Activated T-helper 9 cell treated with anti-CD3 and anti-CD28 coated beads, Interleukin-2, amount 50 U/mL, for 16 hours (primary cell): ENCODE measurements at places on chromosomes 3 and 15.

DNA sequence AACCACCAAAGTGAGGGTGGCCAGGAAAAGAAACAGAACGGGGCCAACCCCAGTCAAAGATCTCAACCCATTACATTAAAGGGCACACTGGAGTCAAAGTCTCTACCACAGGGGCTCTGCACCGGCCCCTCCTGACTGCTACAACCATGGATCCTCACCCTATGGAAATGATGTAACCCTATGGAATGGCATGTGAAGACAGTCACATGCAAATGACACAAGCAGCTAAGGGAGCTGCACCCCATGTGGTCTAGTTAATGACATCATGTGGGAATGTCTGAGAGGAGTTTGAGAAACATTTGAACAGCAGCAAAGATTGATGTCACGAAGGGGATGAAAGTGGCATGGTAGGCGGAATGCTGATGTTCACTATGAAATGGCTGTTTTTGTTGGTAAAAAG lies 298.2 kb upstream of the SLCO3A1 start:
- DNase-seq: no peak

GRCh38 chr3:36649125-36649524 lies 115.2 kb downstream of the DCLK3 start:
- no peak for DNase-seq

DNA sequence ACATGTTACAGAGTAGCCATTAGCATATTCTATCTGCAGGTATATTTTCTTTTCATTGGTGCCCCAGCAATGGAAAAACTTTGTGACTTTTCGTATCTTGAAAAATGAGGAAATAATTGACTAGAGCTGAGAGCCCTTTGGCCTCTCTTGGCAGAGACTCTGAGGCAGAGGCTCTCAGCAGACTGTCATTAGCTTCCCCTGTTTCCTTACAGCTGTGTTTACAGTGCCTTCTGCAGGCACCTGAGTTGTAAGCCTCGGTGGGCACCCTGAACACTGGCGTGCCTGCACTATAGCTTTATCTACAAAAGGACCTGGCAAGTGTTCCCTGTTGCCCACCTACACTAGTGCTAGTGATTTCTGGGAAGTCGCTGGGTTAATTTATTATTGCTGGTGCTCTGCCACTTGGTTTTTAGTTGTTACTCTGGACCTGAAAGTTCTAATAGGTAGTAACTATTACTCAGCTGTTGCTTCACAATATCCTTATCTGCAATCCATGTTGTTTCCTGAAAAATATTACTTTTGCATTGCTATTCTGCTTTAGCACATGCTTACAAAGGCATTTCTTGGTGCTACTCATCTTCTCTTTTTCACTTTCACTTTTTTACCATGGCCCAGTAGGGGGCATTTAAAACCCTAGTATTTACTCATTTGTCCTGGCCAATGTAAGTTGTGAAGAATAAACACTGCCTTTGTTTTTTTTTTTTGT lies 7.8 kb upstream of the GPR171 start:
- no peak for DNase-seq

GRCh38 chr3:188152660-188153436 lies 1.1 kb upstream of the LPP start:
- DNase-seq: no peak

GRCh38 chr3:104825116-104825515 lies 541.6 kb upstream of the ALCAM start:
- no peak for DNase-seq

DNA sequence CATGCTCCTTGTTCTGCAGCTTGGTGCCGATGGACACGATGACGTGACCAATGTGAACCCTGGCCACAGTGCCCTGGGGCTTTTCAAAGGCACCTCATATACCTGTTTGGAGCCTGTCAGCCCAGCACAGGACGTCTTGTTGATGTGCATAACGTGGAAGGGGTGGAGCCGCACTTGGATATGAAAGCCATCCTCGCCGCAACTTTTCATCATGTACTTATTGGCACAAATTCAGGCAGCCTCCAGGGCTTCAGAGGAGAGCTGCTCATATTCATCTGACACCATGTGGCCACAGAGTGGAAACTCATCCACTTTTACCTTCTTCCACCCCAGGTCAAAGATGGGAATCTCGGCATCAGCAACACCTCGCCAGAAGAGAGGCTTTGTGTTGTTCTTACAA lies 24.7 kb downstream of the POPDC2 start:
- no peak for DNase-seq

DNA sequence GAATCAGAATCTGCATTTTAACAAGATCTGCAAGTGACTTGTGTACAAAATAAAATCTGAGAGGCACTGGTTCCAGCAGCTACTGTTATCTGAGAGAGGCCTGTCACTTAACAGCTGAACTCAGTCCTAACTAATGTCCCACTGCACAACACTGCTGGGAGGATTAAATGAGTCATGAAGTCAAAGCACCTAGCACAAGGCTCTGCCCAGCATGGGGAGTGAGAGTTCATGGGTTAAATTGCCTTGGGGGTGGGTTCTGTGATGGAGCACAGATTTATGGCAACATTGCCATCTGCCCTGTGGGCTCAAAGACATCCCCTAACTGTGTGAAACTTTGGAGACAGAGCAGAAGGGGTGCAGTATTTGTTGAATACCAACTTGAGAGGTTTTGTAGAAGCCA lies 250.9 kb downstream of the PLCL2 start:
- no peak for DNase-seq

- DNase-seq: no peak
These were observed 320.2 kb upstream of the TBC1D5 start for GRCh38 chr3:18062657-18063025.

DNA sequence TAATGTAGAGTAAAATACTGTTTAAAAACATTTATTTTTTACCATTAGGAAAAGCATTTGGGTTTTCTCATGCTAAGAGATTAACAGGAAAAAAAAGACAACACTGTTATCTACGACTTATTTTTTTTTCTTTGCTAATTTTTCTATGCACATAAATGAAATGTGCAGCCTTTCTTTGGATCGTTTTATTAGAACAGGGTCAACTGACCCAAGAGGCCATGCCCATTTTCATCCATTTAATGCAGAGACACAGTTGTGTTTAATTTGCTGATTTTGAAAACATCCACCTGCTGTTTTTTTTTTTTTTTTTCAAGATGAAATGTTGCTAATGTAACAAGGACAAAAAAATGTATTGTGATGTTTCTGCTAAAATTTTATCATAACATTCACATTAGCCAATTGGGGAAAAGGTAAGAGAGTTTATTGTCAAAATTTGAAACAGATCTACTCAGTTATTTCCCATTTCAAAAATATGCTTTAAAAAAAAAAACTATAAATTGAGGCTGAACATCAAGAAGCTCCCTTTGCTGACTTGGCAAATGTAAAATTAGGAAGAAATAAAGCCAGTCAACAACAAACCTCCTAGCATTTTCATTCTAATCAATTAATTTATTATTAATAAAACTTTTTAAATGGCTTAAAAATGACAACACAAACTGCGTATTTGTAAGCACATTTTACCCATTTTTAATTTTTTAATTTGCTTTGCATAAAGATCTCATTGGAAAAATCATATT lies 485.2 kb downstream of the ROBO2 start:
- DNase-seq: no peak

GRCh38 chr3:37944391-37944842 lies 46.2 kb upstream of the VILL start:
- DNase-seq: no peak

- DNase-seq: no peak
These were observed 130.9 kb upstream of the CTDSPL start for GRCh38 chr3:37730825-37731224.

- no peak for DNase-seq
These were observed 113.8 kb downstream of the IQSEC1 start for GRCh38 chr3:12959410-12959809.

- DNase-seq: no peak
These were observed 115.1 kb downstream of the HERC1 start for GRCh38 chr15:63718590-63719035.

DNA sequence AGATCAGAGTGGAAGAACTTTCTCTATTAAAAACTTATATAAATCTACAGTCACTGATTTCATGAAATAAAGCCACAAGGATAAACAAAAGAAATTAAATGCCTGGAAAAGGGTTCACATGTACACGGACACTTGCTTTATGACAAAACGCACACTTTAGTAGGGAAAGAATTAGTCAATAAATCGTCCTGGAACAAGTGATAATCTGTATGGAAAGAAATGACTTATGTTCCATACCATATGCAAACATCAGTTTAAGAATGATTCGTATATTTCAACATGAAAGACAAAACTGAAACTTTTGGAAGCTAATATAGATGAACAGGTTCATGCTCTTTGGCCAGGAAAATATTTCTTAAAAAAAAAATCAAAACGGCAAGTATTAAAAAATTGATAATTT lies 40.2 kb downstream of the MEF2A start:
- DNase-seq: no peak

DNA sequence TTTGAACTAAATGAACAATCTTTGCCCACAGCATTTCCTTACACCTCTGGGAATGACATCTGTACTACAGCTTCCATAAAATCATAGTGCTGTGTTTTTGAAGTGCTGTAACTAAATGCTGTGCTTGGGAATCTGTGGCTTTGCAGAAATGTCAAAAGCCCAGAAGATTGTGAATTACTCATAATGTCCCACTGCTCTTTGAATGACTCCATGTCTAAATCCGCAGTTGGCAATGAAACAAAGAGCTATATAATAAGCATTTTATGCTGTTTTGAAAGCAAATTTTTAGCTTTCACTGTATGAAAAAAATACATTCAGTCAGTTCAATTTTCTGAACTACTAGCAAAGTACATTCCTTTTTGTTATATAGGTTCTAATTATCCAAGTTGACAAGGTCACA lies 88.6 kb upstream of the ADAMTS17 start:
- DNase-seq: no peak

DNA sequence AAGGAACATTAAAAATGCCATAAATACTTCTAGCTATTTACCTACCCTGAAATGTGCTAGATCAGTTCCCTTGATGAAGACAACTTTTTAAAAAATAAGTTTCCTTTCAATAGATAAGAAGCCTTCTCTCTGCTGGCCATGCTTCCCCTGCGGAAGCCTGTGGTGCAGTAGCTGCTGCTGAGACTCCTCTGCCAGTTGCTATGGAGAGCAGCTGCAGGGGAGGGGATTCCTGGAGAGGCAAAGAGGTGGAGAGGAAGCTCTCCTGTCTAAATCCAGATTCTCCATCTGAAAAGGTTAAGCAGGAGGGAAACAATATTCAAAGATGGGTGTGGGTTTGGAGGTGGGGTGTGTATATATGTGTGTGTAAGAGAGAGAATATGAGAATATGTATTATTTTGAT lies 69.8 kb upstream of the BFSP2 start:
- DNase-seq: no peak

DNA sequence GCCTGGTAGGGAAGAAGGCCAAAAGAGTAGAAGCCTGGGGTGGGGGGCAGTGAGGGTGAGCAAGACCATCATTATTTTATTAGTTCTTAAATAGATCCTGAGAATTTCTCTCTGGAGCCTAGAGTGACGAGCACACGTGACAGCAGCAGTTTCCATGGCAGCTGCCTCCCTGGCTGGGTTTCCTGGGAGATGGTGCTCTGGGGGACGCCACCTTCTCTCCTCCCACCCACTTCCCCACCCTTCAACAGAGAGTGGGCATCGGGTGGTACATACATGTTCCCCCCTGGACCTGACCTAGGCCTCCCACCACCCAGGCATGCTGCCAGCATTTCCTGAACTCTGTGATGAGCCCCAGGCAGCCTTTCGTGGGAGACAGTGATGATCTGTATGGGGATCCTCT lies 12.9 kb downstream of the CELF6 start:
- no peak for DNase-seq

- no peak for DNase-seq
These were observed 12.1 kb upstream of the STAB1 start for GRCh38 chr3:52483081-52483480.

DNA sequence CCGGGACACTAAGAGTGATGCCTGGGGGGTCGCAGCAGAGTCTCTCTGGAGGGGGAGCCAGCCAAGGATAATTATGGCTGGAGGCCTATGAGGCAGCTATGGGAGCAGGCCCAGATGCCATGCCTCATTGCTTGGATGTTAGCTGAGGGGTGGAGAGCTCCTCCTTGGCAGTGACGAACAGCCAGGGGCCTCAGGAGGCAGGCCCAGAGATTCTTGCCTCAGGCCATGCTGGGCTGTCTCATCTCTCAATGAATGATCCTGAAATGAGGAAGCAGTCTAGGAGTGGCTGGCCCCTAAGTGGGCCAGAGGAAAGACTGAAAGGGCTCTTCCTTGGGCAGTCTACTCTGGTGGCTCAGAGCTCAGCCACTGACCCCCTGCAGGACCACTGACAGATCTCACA lies 21.3 kb downstream of the KIF9 start:
- no peak for DNase-seq

GRCh38 chr3:24623657-24624056 lies 129.0 kb upstream of the THRB start:
- no peak for DNase-seq

- no peak for DNase-seq
These were observed 81.4 kb upstream of the PTX3 start for GRCh38 chr3:157355276-157355675.

DNA sequence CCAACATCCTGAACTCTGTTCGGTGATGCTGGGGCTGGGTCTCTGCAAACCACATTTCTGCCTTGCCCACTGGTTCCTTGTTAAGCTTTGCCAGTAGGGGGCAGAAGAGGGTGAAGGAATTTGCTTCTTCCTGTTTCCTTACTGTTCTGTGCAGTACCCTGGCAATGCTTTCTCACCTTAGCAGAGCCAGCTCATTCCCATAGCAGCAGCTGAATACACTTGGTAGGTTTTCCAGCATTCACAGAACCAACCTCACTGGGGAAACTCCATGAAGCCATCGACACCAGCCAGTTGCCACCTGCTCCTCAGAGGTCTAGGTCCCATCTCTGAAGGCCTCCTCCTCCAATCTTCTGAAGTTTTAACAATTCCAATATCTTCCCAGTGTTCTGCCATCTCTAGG lies 308.4 kb downstream of the PDCD6IP start:
- DNase-seq: no peak

DNA sequence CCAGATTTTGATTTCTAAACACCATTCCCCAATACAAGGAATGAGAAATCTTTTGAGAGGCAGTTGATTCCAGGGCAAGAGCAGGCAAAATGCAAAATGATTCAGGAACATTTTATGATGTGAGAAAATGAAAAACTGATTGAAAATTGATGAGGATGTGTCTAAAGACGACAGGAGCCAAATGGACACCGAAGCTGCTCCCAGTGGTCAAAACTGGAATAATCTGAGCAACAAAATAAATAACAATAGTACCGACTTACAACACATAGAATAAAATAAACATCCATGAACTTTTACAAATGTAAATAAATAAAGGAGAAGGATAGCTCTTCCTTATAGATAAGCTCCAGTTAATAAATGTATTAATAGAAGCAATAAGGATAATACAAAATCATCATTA lies 186.8 kb downstream of the OCA2 start:
- no peak for DNase-seq

DNA sequence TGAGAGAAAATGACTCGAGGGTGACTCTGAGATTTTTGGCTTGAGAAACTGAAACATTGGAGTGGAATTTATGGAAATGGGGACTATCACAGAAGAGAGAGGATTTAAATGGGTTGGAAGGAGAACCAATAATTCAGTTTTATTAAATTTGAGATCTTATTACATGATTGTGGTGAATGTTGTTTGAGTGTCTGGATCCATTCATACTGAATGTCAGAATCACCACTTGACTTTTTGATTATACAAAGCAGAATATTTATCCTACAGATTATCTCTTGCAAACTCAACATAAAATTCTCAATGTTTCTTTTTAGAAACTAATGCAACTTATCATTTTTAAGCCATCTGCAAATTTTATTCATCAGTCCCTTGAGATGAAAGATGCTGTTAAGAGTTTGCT lies 332.8 kb downstream of the CNTN3 start:
- DNase-seq: no peak

GRCh38 chr3:123540285-123540684 lies 44.6 kb downstream of the HACD2 start:
- no peak for DNase-seq
